ENCODE measurements at places on chromosomes 13 and 19.

DNA sequence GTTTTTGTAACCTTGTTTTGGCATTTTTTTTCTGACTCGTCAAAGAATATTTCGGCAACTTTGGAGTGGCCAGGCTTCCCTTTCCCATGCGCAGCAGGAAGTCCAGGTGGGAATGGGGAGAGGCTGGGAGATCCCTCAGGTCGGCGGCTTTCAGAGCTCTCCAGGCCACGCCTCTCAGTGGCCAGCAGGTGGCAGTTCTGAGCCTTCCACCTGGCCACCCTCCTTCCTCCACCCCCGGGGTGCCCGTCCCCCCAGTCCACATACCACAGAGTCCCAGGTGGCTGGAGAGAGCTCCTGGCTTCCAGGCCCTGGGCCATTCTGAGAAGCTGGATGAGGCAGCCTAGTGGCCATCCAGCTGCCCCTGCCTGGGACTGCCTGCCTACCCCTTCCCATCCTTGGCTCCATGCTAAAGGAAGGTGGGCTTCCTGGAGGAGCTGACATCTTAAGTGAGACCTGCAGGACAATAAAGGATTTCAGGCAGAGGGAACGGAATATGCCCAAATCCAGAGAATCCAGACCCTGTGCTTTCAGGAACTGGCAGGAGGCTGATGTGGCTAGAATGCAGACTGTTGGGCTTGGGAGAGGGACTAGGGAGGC, 46.3 kb downstream of the CCNE1 start:
- no peak for DNase-seq

- no peak for DNase-seq
These were observed 2.0 kb downstream of the CAPN12 start for GRCh38 chr19:38742296-38742695.

GRCh38 chr13:29771247-29771646, 79.2 kb downstream of the UBL3 start:
- no peak for DNase-seq

DNA sequence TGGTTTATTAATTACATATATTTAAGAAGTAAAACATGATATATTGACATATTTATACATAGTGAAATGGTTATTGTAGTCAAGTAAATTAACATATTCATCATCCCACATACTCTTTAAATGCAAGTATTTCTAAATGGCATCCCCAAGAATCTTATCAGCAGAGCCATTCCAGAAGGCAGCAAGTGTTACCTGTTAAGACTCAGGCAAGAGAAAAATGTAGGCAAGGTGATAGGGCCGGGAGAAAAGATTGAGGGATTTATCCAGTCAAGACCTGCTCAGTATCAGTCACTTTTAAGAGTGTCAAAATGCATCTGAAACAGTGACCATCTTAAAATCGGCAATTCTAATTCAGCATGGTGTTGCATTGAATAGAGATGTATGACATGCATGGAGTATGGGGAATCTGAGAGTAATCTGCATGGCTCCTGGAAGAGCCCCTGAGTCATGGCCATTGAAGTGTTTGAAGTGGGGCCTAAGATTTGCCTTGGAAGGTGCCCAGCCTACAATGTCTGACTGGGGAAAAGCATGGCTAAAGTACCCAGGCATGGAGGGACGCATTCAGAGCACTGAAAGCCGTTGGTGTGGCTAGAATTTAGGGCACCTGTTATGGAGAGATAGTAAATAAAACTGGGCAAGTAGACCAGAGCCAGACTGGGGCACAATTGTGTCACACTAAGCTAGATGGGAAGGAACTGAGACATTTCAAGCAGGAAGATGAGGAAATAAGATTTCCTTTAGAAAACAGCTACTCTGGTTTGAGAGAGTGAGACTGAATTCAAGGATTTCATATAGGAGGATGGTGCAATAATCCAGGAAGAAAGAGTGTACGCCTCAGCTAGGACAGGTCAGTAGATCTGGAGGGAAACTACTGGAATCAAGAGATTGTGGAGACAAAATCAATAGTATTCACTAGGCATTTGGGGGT, 25.0 kb upstream of the C1QTNF9B start:
- no peak for DNase-seq

GRCh38 chr13:57003682-57004081, 137.0 kb upstream of the PRR20A start:
- no peak for DNase-seq

DNA sequence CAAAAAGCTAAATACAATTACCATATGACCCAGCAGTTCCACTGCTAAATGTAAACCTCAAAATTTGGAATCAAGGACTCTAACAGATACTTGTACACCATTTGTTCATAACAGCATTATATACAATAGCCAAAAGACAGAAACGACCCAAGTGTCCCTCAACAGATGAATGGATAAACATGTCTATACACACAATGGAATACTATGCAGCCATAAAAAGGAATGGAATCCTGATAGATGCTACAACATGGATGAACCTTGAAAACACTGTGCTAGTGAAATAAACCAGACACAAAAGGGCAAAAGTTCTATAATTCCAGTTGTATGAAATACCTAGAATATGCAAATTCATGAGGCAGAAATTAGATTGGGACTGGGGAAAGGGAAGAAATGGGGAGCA, 12.2 kb downstream of the NEK3 start:
- DNase-seq = no peak

DNA sequence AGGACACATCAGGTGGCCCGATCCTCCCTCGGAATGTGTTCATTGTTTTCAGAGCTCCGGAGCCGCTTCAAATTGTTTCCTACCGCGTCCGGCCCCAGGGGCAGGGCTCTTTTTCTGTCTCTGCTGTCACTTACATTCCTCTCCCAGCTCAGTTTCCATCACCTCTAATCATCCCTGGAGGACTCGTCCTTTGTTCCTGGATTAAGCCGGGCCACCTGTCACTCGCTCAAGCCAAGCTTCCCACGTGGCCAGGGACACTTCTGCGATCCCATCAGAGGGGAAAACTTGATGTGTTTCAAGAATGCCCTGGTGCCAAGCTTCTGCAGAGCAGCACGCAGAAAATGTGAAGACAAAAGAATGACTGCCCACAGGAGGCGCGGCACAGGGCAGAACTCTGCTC, 13.5 kb downstream of the IL17D start:
- DNase-seq = no peak

DNA sequence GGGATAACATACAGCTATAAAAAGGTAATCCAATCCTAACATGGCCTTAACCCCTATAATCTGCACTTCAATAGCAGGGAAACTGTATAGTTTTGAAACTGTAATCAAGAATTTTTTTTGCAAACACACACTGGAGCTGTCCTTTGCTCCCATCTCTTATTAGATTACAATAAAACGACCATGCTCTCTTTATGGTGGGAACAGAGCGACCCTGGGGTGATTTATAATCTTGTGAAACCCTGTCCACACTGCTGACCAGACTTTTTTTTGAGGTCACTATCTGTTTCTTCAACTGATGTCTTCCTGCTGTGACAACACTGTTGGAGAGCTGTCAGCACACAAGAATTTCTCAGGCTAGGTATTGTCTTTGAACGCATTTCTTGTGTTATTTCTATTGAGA, 35.3 kb downstream of the DACH1 start:
- DNase-seq = no peak

GRCh38 chr13:23985060-23985459, 87.8 kb upstream of the C1QTNF9B start:
- no peak for DNase-seq

DNA sequence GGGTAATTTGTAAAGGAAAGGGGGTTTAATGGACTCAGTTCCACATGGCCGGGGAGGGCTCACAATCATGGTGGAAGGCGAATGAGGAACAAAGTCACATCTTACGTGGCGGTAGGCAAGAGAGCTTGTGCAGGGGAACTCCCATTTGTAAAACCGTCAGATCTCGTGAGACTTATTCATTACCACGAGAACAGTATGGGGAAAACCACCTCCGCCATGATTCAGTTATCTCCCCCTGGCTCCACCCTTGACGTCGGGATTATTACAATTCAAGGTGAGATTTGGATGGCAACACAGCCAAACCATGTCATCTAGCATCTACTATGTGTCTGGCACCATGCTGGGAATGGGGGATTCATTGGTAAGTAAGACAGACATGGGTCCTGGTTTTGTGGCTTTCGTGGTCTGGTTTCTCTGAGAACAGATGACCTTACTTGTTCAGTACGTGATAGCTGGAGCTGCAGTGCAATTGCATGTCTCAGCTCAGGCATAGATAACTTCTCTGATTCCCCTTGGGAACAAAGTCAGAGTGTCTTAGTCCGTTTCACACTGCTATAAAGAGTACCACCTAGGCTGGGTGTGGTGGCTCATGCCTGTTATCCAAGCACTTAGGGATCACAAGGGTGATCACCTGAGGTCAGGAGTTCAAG, 8.3 kb downstream of the ZNF554 start:
- no peak for DNase-seq

DNA sequence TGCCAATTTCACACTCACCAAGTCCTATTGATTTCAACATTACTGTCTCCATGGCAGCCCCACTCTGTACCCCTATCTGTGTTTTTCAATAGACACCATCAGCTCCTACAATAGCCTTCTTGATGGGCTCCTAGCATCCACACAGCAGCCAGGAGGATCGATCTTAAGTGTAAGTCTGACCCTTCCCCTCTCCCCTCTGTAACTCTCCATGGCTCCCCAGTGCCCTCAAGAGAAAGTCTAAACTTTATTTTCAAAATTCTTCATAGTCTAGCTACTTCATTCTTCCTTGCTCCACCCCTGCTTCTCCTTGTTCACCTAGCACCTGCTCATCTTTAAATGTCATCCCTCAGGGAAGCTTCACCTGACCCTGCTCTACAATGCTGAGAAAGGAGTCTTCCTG, 30.0 kb upstream of the ZNRF4 start:
- DNase-seq = no peak

- DNase-seq = no peak
These were observed 8.0 kb downstream of the CCDC194 start for GRCh38 chr19:17385878-17386611.

GRCh38 chr13:100059827-100060226, 29.1 kb upstream of the PCCA start:
- DNase-seq = no peak

DNA sequence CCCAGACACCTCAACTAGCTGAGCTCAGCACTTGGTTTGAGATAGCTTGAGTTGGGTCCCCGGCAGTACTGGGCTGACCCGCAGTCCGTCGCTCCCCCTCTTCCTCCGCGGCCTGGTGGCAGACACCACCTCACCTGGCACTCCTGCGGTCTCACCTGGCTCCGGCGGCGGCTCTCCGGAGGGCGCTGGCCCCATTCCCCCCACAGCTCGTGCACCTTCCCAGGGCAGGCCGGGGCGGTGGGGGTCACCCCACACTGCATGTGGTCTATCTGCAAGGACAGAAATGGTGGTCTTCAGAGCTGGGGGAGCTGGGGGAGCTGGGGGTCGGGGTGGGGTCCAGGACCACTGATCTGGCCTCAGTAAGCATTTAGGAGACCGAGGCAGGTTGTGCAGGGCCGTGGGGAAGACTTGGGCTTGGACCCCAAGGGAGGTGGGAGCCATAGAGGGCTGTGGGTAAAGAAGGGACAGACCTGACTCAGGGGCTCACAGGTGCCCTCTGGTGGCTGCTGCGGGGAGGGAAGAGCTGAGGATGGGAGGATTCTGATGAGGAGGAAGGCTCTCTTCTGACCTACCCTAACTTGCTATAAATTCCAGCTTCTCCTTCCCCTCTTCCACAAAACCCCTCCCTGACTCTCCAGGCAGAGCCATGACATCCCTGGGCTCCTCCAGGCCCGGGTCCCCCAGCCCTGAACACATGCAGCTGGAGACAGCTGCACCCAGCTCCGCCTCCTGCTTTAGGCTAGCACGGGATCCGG, 6.7 kb upstream of the PLIN4 start:
- no peak for DNase-seq

GRCh38 chr19:18415178-18415867, 3.9 kb upstream of the SSBP4 start:
- no peak for DNase-seq

DNA sequence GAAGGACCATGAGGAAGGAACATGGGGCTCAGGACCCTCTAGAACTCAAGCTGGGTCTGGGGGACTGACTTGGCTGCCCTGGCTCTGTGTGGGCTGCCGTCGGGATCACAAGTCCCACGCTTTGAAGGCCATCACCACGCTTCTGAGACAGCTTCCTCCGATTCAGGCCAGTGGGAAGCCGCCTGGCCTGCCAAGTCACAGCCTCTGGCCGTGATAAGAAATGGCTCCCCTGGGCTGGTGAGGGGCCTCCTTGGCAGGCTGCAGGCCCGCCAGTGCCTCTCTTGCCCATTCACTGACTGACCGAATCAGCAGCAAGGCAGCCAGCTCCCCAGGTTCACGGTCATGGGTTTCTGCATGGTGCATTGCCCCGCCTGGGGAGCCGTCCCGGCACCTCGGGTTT, 48.8 kb downstream of the COMP start:
- no peak for DNase-seq

GRCh38 chr19:45443462-45444317, 20.0 kb upstream of the ERCC1 start:
- no peak for DNase-seq

- DNase-seq = peak; percentile 95
These were observed 167.1 kb downstream of the LMO7 start for GRCh38 chr13:75803164-75803611.

DNA sequence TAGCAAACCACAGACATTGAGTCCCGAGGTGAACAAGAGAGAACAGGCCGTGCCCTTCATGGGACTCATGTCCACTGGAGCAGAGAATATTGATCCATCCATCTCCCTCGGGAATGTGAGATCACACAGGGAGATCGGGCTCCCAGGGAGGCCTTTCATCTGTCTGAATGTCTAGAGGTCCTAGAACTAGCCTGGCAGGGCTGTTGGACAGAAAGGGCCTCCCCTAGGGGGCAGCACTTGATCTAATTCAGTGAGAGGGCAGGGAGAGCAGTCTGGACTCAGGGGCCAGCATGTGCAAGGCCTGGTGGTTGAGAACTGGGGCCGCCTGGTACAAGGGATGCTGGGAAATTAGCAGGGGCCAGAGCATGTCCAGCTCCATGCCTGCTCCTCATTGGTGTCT, 4.3 kb downstream of the RUVBL2 start:
- no peak for DNase-seq

GRCh38 chr13:50672025-50672424, 171.5 kb downstream of the DLEU7 start:
- DNase-seq = no peak

DNA sequence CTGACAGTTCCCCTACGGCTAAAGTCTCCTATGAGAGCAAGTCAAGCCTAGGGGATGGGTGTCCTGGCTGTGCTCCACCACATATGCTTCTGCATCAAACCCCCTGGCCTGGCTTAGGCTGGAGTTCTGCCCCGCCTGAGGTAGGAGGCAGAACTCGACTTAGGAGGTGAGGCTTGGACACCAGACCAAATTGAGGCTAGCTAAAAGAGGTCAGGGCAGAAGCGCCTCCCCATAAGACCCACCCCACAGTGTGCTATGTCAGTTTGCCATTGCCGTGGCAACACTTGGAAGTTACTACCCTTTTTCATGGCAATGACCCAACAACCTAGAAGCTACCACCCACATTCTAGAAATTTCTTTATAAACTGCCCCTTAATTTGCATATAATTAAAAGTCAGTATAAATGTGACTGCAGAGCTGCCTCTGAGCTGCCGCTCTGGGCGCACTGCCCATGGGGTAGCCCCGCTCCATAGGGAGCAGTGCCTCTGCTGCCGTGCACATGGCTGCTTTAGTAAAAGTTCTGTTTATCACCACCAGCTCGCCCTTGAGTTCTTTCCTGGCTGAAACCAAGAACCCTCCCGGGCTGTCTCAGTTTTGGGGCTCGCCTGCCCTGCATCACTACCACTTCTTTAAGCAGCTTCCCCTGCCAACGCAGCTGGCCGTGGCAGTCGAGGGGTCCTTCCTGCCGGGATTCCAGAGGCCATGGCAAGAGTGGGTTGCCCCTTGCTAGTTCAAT, 20.2 kb downstream of the AP1M1 start:
- DNase-seq = no peak

GRCh38 chr13:91533354-91533753, 134.9 kb downstream of the GPC5 start:
- DNase-seq = no peak
